Cerebellum (tissue), 4 donors: ENCODE measurements at places on chromosomes 6 and 20.

- DNase-seq, result no peak
Observed at GRCh38 chr6:160398674-160399271, 50.6 kb downstream of the SLC22A3 start.

GRCh38 chr6:3137057-3137777 lies 18.7 kb downstream of the BPHL start:
- no peak for DNase-seq

- no peak for DNase-seq
Observed at GRCh38 chr6:2171728-2172127, 73.7 kb downstream of the GMDS start.

DNA sequence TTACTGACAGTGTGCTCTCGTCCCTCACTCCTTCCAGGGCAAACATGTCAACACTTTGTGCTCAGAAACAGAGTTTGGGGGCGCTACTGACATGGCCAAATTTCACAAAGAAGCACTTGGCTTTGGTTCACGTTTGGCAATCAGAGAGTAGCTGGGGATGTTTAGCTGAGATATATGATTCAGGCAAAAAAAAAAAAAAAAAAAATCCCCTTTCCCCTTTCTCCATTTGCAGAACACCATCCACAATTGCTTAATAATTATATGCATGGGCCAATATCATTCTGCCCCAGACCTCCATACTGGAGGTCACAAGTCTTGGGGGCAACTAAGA lies 128.4 kb upstream of the ADGRF1 start:
- DNase-seq, result no peak

DNA sequence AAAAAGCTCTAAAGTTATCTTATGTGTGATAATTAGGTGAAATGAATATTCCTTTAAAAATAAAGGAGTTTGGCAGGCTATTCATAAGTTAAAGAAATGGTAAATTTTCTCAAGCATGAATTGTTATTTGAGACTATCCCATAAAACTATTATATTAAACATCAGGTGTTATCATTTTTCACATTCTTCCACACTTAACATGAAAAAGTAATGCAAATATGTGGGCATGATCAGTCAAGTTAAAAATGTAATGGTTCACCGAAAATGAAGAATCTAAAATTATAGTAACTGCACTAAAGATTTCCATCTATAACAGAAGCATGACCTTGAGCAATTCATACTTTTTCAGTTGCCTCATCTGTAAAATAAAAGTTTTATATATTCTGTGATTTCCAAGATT lies 110.8 kb downstream of the KHDRBS2 start:
- DNase-seq, result no peak
